ENCODE measurements at places on chromosomes 2 and 18. TPM values are rescaled to one million over a fixed set of nuclear protein-coding genes. Genes with fewer than 3 reads are reported as not detected.

- H3K27ac ChIP-seq, result no peak overlapping the region
- H3K36me3 ChIP-seq, result no peaks in the 10 kb centered on the region
- DNase-seq, result no peak
- no peaks in the 10 kb centered on the region for H3K4me1 ChIP-seq
- no peaks in the 10 kb centered on the region for H3K27me3 ChIP-seq
Measured at GRCh38 chr2:3620834-3621233, 25.9 kb downstream of the COLEC11 start.

Gene TMEM37
- not detected for total RNA-seq

Gene RGPD4
- not detected for total RNA-seq

DNA sequence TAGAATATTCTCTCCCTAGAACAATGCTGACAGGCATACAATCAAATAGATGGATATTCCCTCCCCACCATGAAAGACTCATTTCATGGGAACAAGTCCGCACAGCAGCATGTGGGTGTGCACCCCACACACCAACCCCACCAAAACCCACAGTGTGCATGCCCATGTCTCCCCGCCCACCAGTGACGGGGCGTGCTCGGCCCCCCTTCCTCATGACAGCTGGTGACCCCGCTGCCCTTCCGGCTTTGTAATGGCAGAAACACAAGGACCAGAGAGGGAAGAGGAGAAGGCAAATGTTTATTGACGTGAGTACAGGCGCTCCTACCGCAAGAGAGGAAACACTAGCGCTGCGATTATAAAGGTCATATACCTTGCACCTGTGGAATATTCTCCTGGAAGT lies 30.8 kb upstream of the ODC1 start:
- H3K4me1 ChIP-seq, result peaks cover 11% of the 10 kb centered on the region
- no peak overlapping the region for H3K4me3 ChIP-seq
- no peaks in the 10 kb centered on the region for H3K36me3 ChIP-seq
- no peak overlapping the region for H3K27ac ChIP-seq

DNA sequence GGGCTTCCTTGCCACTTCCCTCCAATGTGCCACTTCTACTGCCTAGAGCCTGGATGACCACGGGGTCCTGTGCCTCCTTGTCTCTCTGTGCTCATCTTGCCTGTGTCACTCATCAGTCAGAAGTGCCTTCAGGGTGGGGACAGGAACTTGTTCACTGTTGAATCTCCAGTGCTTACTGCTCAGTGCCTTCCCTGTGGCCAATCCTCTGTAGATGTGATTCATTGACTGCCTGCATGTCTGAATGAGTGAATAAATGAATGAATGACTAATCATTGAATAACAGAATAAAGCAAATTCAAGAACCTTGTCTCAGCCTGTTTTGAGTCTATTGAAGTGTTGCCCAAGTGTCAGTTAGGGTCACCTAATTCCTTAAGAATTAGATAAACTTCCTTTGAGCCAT lies 42.3 kb upstream of the FAM136A start:
- no peak overlapping the region for H3K27ac ChIP-seq
- no peaks in the 10 kb centered on the region for H3K4me1 ChIP-seq
- no peak for DNase-seq

DNA sequence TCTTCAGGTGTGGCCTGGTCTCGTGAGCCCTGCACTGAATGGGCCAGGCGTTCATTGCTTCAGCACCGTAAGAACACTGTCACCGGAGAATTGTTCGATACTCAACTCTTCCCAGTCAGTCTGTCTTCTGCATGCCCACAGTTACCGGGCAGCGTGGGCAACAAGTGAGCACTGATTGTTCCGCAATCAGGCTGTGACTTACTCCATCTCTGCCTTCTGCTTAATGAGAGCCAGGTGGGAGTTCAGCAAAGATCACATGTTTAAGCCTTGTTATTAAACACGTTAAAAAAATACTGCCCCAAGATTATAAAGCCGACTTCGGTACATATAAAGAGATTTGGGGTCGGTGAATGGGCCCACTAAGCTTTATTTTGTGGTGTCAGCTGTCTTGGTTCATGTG lies 3.7 kb downstream of the STEAP3 start:
- peaks cover 8% of the 10 kb centered on the region for H3K4me1 ChIP-seq
- no peak overlapping the region for H3K4me3 ChIP-seq
- no peak for DNase-seq

- H3K4me3 ChIP-seq, result no peak overlapping the region
- H3K27me3 ChIP-seq, result no peaks in the 10 kb centered on the region
- H3K27ac ChIP-seq, result no peak overlapping the region
- no peaks in the 10 kb centered on the region for H3K4me1 ChIP-seq
- no peak for DNase-seq
- no peaks in the 10 kb centered on the region for H3K36me3 ChIP-seq
Measured at GRCh38 chr18:48554610-48555400, 16.0 kb downstream of the CTIF start.

- H3K4me1 ChIP-seq, result peaks cover 41% of the 10 kb centered on the region
- DNase-seq, result no peak
- peaks cover 12% of the 10 kb centered on the region for H3K27me3 ChIP-seq
- H3K27ac ChIP-seq, result no peak overlapping the region
- no peak overlapping the region for H3K4me3 ChIP-seq
- H3K36me3 ChIP-seq, result no peaks in the 10 kb centered on the region
Measured at GRCh38 chr2:8597559-8598225, 84.2 kb upstream of the ID2 start.

DNA sequence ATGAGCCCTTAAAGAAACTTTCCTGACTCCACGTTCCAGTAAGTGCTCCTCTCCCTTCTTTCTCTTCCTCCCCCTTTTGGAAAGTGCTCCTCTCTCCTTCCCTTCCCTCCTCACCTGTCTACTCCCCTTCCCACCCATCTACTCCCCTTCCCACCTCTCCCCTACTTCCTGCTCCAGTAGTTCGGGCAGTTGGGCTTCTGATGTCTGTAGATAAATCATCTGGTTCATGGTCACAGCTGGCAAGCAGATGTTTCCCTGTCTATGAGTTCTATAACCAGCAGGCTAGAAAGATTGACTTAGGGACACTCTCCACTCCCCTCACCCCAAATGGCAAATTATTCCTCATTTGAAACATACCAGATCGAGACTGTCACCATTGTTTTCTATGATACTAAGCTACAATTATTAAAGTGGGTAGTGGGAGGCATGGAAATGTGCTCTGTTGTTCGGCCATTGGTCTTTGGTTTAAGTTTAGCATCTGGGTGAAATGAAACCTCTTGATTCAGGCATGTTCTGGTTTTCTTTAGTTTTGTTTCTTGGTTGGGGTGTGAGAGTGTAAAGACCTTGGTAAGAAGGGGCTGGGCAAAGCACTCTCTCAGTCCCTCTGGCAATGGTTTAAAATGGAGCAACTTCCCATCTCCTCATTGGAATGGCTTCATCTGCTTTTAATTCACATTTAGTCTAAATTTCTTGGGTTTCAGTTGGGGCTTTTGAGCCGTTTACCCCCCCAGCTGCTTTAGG lies 413.2 kb upstream of the SPRED2 start:
- H3K4me3 ChIP-seq, result no peak overlapping the region
- no peak overlapping the region for H3K27ac ChIP-seq
- no peaks in the 10 kb centered on the region for H3K27me3 ChIP-seq
- no peak for DNase-seq

- no peak overlapping the region for H3K4me3 ChIP-seq
- no peak for DNase-seq
- H3K4me1 ChIP-seq, result no peaks in the 10 kb centered on the region
- no peaks in the 10 kb centered on the region for H3K27me3 ChIP-seq
Measured at GRCh38 chr2:179890666-179891065, 29.3 kb upstream of the ZNF385B start.

Gene SLC4A3
- not detected for total RNA-seq

DNA sequence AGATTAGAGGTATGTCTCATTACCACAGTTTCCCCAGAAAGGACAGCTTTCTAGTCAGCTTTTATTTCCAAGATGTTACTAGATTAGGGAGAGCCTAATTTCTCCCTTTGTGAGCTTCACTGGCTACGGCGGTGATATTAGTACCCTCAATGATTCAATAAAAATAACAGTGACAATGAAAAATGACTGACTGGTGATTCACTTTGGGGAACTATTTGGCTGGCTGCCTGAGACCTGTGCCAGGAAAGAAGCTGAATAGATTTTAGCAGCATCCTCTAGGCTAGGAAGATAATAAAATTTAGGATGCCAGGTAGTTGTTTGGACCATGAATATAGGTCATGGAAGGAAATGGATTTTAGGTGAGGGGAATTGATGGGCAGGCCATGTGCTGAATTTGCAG lies 178.7 kb downstream of the FMNL2 start:
- H3K36me3 ChIP-seq, result no peaks in the 10 kb centered on the region
- H3K27ac ChIP-seq, result no peak overlapping the region
- no peaks in the 10 kb centered on the region for H3K4me1 ChIP-seq
- H3K4me3 ChIP-seq, result no peak overlapping the region

DNA sequence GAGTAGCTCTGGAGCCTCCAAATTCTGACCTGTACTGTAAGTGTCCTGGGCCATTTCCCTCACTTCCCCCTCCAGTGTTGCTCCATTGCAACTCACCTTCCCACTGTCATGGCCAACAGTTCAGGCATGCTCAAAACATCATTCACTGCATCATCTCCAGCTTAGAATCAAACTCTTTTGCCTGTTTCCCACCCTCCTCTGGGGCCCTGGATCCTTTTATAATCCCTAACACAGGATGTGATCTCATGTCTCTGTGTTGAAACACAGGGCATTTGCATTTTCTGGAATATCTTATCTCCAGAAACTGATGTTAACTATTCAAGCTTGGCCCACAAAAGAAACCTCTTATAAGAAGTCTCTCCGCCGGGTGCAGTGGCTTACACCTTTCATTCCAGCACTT lies 3.0 kb downstream of the DPP4 start:
- H3K4me3 ChIP-seq, result peak overlapping the region; percentile 29
- no peak for DNase-seq
- H3K27ac ChIP-seq, result no peak overlapping the region
- H3K36me3 ChIP-seq, result peaks cover 8% of the 10 kb centered on the region
- no peaks in the 10 kb centered on the region for H3K27me3 ChIP-seq

DNA sequence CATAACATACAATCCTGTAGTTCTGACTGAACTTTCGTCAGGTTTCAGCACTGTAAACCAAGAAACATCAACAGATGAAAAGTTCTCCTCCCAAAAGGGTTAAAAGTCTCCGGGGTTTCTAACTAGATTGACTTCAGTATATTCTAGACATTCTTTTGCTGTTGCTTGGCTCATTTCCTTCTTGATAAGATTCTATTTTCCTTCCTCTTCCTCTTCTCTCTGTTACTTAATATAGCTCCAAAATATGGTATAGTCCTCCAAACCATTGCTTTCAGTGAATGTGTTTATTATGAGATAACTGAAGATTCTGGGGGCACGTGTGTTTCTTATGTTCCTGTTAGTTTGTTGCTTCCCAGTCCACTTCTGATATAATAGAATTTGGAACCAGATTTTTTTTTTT lies 46.4 kb upstream of the MAP4K3 start:
- peaks cover 27% of the 10 kb centered on the region for H3K27me3 ChIP-seq
- no peak overlapping the region for H3K4me3 ChIP-seq
- no peak for DNase-seq
- no peak overlapping the region for H3K27ac ChIP-seq
- peaks cover 2% of the 10 kb centered on the region for H3K36me3 ChIP-seq

Gene TFPI
- total RNA-seq, result 0.19 TPM

DNA sequence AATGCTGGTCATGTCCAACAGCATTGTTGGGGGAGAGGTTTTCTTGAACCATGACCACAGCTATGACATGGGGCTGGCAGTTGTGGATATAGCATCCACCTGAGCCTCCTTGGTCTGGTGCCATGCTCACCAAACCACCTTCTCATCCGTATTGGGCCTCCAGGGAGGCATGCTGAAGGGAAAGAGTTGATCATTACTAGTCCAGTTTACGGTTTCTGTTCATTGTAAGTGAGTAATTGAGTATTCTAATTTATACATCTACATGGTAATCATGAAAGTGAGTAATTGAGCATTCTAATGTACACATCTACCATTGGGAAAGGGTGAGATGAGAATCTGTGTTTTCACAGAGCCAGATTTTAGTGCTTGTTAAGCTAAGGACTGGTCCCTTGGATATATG lies 6.8 kb downstream of the TMEM87B start:
- H3K36me3 ChIP-seq, result peaks cover 48% of the 10 kb centered on the region
- H3K4me3 ChIP-seq, result peak overlapping the region; percentile 15
- H3K27me3 ChIP-seq, result no peaks in the 10 kb centered on the region

Gene G6PC2
- not detected for total RNA-seq

DNA sequence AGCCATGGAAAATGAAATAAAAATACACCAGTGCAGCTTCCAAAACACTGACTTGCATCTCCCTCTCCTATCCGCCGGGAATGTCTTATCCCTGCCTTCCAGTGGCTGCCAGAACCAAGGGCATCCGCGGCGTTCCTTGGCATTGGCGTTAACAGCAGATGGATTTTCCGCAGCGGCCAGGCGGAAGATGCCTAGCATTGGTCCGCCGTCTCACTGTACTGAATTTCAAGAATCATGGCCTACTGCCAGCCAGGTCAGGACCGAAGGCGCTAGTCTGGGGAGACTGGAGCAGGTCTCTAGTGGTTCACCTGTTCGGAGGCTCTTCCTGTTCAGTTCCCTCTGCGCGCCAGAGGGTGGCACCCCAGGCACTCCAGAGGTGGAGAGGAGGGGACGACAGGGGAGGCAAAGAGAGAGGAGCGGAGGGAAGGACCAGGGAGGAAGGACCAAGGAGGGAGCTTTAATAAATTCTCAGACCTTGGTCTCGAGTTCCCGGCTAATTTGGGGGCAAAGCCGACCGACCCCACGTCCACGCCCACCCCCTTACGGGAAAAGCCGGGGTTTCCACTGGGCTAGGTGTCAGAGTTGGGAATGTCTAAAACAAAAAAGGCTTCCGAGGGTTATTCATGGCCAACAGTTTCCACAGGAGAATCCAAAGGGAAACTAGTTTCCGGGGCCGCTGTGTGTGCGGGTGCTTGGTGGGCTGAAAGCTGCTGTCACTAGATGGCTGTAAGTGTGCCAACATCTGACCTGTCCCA lies 3.7 kb upstream of the BCL2L11 start:
- peaks cover 36% of the 10 kb centered on the region for H3K27me3 ChIP-seq
- peak overlapping the region; percentile 9 for H3K27ac ChIP-seq
- peak; percentile 81 for DNase-seq
- peaks cover 2% of the 10 kb centered on the region for H3K36me3 ChIP-seq

GRCh38 chr18:24397694-24398368 lies at the start of gene OSBPL1A:
Gene OSBPL1A, minus strand, starts transcription at chr18:24397824. Its CDS starts 20,291 bp downstream, at chr18:24377533.
- DNase-seq, result peak; percentile 73
- peaks cover 9% of the 10 kb centered on the region for H3K27me3 ChIP-seq
- no peaks in the 10 kb centered on the region for H3K36me3 ChIP-seq
- no peak within 1 kb of the TSS for H3K27ac ChIP-seq
- H3K4me3 ChIP-seq, result peak within 1 kb of the TSS; percentile 82

- H3K36me3 ChIP-seq, result no peaks in the 10 kb centered on the region
- H3K27me3 ChIP-seq, result no peaks in the 10 kb centered on the region
- peak overlapping the region; percentile 91 for H3K4me3 ChIP-seq
Measured at GRCh38 chr2:197322724-197323720, 12.4 kb upstream of the ANKRD44 start.
